Fibroblast of lung (primary cell): ENCODE measurements at places on chromosomes 6 and 20. TPM values are rescaled to one million over a fixed set of nuclear protein-coding genes. Genes with fewer than 3 reads are reported as not detected.

GRCh38 chr6:41080621-41081020 is 7.8 kb downstream of the NFYA start:
- H3K27me3 ChIP-seq: no peaks in the 10 kb centered on the region
- H3K27ac ChIP-seq: no peak overlapping the region
- peaks cover 10% of the 10 kb centered on the region for H3K36me3 ChIP-seq
- H3K4me1 ChIP-seq: no peaks in the 10 kb centered on the region
- DNase-seq: no peak

DNA sequence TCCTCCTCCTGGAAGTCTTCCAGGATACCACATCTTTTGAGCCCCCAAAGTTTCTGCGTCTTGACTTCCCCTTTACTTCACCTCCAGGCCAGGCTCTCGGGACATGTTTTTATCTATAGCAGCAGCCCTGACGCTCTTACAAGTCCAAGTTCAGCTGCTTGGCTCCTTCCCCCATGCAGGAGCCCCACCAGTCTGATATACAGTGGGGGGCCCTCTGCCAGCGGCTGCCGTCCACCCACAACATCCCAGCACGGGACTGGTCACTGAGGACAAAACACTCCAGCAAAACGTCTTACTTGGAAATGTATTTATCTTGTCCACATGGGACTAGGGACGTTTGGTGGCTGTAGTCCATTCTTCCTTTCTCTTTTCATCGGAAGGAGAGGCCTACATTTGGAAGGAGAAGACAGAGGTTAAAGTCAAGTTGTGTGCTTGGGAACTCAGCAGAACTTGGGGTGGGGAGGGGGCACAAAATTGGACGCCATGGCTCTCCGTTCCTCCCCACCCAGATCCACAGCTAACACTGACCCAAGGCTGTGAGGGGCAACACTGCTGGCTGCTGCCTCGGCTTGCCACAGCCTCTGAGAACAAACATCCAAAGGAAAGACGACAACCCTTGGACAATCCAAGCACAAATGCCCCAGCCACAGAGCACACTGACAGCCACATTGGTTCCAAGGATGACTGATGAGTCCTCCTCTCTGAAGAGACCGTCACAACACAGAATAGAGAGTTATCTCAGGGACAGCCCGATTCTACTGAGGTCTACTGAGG is 79.2 kb downstream of the PRND start:
- H3K4me3 ChIP-seq: no peak overlapping the region
- H3K36me3 ChIP-seq: no peaks in the 10 kb centered on the region
- no peaks in the 10 kb centered on the region for H3K27me3 ChIP-seq

- DNase-seq: peak; percentile 68
- H3K4me3 ChIP-seq: no peak overlapping the region
- H3K27me3 ChIP-seq: no peaks in the 10 kb centered on the region
Measured at GRCh38 chr20:53028337-53029007, 56.3 kb downstream of the TSHZ2 start.

GRCh38 chr20:34180460-34181120 is 60.6 kb upstream of the ASIP start:
- no peaks in the 10 kb centered on the region for H3K27me3 ChIP-seq
- no peak overlapping the region for H3K4me3 ChIP-seq
- no peak overlapping the region for H3K27ac ChIP-seq
- DNase-seq: no peak

DNA sequence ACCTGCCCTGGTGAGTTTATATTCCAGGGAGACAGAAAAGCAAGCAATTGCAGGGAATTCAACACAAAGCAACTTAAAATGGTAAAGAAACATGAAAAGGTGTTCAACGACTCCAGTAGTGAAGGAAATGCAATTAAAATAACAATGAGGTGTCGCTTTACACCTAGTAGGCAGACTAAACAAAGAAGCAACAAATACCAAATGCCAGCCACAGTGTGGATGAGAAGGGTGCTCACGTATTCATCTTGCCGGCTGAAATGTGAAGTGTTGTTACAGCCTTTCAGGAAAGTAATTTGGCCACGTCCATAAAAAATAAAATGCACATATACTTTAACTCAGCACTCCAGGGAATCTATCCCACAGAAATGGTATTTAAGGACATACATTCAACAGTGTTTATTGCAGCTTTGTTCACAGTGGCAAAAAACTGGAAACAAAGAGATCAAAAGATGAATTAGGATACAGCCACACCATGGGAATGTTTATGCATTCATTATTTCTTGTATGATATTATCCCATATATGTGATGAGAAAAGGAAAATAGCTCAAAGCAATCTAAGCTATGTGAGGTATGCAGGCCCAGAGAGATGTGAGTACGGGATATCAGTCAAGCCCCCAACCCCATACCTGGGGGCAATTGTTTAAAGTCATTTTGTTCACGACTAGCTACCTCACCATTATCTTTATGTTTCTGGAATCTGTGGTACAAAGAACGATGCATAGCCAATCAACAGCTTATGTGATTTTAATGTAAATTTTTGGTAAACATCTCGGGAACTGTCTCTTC is 266.0 kb upstream of the SOX4 start:
- H3K36me3 ChIP-seq: no peaks in the 10 kb centered on the region
- no peak overlapping the region for H3K4me3 ChIP-seq
- no peaks in the 10 kb centered on the region for H3K27me3 ChIP-seq
- no peak overlapping the region for H3K27ac ChIP-seq
- H3K4me1 ChIP-seq: no peaks in the 10 kb centered on the region
- DNase-seq: no peak

GRCh38 chr6:3202999-3203696 is 24.3 kb downstream of the TUBB2B start:
- H3K27me3 ChIP-seq: peaks cover 3% of the 10 kb centered on the region
- DNase-seq: peak; percentile 23
- H3K4me1 ChIP-seq: peaks cover 4% of the 10 kb centered on the region
- H3K27ac ChIP-seq: no peak overlapping the region

DNA sequence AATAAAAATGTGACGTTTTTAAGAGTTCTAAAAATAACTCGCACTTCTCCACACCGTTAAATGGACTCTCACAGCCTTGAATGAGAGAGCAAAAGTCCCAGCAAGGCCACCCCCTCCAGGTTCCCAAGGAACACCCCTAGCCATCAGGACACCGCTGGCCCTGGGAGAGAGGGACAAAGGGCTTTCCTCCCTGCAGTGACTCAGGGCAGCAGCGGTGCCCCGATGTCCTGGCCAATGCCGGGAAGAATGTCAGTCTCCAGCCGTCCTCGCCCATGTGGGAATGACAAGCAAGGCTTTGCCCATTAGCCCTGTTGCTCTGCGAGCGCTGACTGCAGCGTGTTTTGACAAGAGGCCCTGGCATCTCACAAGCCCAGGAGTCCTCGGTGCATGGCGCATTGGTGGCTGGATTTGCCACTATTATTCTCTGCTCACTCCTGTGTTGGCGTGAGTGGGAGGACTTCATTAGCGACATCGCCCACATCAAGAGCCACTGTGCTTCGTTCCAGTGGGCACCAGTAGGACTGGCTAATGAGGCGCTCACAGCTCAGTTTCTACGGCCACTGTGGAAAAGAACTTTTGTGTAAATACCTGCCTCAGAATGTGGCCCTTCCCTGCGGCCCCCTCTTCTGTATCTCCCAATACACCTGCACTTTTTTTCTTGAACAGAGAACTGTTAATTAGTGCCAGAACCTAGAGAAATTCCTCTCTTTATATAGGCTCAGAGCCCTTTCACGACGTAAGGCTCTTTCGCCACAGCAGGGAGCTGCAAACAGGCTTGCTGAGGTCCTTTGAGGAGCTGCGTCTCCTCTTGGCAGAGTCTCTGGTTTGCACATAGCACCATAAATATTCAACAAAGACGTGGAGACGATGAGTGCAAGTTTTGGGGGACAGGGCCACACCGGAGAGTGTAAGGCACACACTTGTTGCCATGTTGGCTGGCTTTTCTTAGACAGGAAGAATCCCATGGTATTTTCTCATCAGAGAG is 336.6 kb downstream of the TAF4 start:
- no peaks in the 10 kb centered on the region for H3K4me1 ChIP-seq
- H3K36me3 ChIP-seq: no peaks in the 10 kb centered on the region
- no peak for DNase-seq
- no peak overlapping the region for H3K27ac ChIP-seq
- H3K4me3 ChIP-seq: no peak overlapping the region

DNA sequence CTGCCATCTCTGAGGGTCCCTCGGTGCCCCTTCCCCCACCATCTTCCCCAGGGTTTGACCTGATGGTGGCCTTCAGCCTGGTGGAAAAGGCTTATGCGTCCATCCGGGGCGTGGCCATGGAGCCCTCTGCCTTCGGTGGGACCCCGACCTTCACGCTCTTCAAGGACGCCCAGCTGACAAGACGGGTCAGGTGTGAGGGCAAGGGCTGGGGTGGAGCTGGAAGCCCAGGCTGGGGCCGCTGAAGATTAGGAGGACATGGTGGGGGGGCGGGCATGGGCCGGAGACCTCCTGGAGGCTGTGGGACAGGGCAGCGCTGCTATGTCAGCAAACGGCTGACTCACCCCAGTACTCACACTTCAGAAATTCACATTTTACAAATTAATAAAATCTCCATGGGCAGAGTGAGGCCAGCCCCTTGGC is 23.5 kb downstream of the COL20A1 start:
- no peak overlapping the region for H3K27ac ChIP-seq
- no peak for DNase-seq
- no peak overlapping the region for H3K4me3 ChIP-seq
- no peaks in the 10 kb centered on the region for H3K36me3 ChIP-seq

DNA sequence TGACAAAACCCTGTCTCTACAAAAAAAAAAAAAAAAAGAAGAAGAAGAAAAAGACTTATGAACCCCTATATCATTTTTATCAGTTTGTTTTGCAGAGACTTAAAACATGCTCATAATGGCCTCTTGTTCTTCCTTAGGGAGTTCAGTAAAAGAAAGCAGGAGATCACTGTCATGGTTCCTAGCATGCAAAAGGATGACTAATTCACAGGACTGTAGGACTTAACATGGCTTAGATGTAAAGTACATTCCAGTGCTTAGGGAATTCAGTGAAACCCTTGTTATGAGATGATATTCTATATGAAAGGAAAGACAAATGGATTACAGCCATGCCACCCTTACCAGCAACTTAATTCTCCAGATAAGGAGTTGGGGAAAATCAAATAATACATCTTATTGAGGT is 29.5 kb downstream of the EEF1A1 start:
- no peak overlapping the region for H3K4me3 ChIP-seq
- no peaks in the 10 kb centered on the region for H3K27me3 ChIP-seq
- H3K4me1 ChIP-seq: no peaks in the 10 kb centered on the region
- DNase-seq: peak; percentile 12
- H3K27ac ChIP-seq: no peak overlapping the region

- H3K36me3 ChIP-seq: no peaks in the 10 kb centered on the region
- H3K4me1 ChIP-seq: peaks cover 9% of the 10 kb centered on the region
- peak overlapping the region; percentile 70 for H3K27ac ChIP-seq
- no peaks in the 10 kb centered on the region for H3K27me3 ChIP-seq
- no peak overlapping the region for H3K4me3 ChIP-seq
Measured at GRCh38 chr6:160974304-160974771, 17.2 kb upstream of the MAP3K4 start.

DNA sequence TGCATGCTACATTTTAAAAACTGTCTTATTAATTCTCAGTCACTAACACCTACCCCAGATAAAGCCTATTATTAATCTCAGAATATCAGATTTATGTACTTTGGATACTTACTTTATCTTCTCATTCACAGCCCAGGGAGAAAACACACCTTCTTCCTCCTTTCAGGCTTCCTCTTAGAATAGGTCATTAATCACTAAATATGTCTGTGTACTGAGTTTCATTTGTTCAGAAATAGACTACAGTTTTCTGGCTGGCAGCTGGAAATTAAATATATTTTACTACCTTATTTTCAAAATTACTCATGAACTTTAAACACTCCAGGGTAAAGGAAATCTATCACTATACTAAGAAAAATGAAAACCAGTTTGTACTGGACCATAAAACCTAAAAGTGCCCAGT is 147.7 kb upstream of the DST start:
- no peak overlapping the region for H3K4me3 ChIP-seq
- H3K36me3 ChIP-seq: no peaks in the 10 kb centered on the region
- no peak for DNase-seq

GRCh38 chr6:70717038-70717801 is 49.5 kb downstream of the SMAP1 start:
- H3K36me3 ChIP-seq: no peaks in the 10 kb centered on the region
- H3K4me1 ChIP-seq: no peaks in the 10 kb centered on the region
- no peak overlapping the region for H3K4me3 ChIP-seq
- DNase-seq: no peak
- H3K27ac ChIP-seq: no peak overlapping the region

TGM2 gene
- total RNA-seq: 58.6 and 103 TPM in 2 replicates

NMBR gene
- under 0.01 TPM in 1 of 2 replicates, not detected in the other for total RNA-seq

RIPPLY2 gene
- total RNA-seq: 0.51 TPM in 1 of 2 replicates, not detected in the other

DEFB124 gene
- not detected in 2 replicates for total RNA-seq

PKIB gene
- 0.51 and 1.3 TPM in 2 replicates for total RNA-seq

DLK2 gene
- total RNA-seq: under 0.01 and 0.17 TPM in 2 replicates

NKX2-4 gene
- total RNA-seq: not detected in 2 replicates

LKAAEAR1 gene
- not detected in 2 replicates for total RNA-seq

TTBK1 gene
- total RNA-seq: under 0.01 TPM in 2 replicates
